Thoracic aorta (tissue), 2 donors: ENCODE measurements at places on chromosomes 4 and X.

DNA sequence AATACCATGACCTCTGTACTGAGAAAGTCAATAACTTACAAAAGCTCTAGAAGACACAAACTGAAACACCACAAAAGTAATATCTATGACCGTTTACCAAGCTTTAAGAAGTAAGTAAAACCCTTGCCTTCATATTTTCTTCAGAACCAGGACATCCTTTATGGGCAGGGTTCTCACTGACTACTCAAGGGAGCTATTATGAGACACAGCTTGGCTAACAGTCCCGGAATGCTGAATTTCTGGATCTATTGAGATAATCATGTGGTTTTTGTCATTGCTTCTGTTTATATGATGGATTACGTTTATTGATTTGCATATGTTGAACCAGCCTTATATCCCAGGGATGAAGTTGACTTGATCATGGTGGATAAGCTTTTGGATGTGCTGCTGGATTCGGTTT, 19.9 kb upstream of the CDS1 start:
- no peak for DNase-seq

- DNase-seq = no peak
Measured at GRCh38 chr4:78310007-78310739, 241.4 kb upstream of the ANXA3 start.

DNA sequence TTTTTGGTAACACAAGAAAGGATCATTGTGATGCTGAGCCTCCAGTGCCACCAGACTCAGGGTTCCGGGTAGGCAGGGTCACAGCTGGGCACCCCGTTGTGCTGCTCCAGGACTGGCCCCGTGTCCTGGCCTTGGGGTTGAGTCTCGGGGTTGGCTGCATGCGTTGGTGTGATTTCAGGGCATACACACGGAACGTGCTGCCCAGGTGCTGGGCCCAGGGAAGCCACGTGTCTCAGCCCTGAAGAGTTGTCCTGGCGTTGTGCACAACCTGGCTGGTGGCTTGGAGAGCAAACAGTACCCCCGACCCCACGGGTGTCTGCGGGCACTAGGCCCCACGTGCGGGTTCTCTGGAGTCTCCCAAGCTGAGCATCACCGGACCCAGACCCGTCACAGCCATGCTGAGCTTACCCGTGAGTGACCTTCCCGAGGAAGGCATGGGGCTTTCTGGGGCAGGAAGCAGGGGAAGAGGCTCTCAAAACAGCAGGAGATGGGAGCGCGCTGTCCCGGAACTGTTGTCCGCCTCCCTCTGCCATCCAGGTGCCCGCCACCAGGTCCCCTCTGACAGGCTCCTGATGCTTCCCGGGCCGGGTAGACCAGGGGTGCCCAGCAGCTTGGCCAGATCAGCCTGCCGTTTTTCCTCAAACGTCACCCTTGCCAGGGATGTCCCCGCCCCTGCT, 66.1 kb upstream of the ENPP6 start:
- DNase-seq = no peak

- DNase-seq = no peak
Measured at GRCh38 chrX:7485061-7485460, 337.1 kb upstream of the PUDP start.

GRCh38 chr4:134879019-134879418, 677.4 kb upstream of the PABPC4L start:
- DNase-seq = no peak

DNA sequence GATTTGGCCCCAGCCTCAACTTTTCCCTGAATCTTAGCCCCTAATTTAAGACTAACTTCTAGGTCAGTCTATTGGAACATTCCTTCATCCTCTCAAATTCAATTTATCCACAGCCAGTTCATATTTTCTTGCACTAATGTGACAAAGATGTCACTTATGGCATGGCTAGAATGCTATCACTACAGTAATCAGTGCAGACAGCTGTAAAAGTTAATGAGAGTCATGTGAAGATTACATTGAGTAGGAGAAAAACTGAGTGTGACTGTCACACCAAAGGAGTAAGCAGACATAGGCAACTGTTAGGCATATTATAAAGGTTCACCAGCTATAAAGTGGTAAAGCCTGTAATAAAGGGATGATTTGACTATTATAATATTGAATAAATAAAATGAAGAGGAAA, 42.6 kb downstream of the GABRG1 start:
- no peak for DNase-seq

- DNase-seq = no peak
Measured at GRCh38 chrX:133674726-133675470, 259.6 kb upstream of the GPC4 start.

- no peak for DNase-seq
Measured at GRCh38 chr4:1538941-1539772, 132.9 kb upstream of the NKX1-1 start.

GRCh38 chr4:88661739-88662138, 35.9 kb downstream of the NAP1L5 start:
- DNase-seq = no peak

DNA sequence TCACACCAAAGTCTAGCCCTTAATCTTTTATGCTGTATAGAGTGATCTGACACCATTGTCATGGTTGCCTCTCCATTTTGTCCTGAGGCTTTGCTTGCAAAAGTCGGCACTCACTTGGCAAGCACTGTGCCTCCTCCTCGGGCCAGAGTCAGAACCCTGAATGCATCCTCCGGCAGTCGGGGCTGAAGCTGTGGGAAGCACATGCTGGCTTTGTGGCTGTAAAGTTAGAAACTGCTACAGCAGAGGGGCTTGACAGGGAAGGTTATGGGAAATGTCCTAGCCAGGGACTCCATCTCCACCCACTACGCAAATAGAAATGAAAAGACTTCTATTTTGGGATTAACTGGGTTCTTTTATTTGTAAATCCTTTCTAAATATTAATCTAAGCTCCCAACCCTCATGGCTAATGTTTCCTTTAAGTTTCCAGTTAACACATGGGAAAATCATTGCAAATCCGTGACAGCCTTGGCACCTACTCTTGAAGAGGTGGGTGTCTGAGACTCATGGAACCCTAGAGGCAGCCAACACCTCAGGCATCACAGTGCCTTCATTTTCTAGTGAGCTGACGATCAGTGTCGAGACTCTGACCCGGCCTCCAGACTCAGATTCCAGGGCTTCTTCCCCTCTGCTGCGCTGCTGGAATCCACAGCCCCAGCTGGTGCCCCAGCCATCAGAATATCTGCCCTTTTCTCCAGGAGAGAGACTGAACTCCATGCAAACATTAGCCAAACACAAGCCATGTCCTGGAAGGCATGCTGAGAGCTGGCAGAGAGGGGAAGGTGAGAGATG, 7.9 kb upstream of the CLDN24 start:
- DNase-seq = no peak

DNA sequence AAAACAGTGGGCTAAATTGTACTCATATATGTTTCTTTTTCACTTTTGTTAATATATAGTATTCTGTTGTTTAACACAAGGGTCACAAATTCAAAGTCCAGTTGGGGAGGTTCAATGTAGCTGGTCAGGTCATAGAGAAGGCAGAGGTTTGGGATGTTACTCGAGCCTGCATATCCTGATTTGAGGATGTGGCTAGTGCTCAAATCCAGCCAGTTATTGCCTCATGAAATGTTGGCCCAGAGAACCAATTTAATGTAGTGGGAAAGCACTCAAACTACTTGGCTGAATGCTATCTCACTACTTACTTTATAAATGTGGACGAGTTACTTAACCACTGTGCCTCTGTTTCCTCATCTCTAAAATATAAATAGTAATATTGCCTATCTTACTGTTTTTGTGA, 12.5 kb downstream of the USO1 start:
- DNase-seq = no peak

- DNase-seq = no peak
Measured at GRCh38 chrX:110132450-110133114, 129.7 kb downstream of the TMEM164 start.

GRCh38 chrX:130563476-130563875, 161.7 kb downstream of the RBMX2 start:
- no peak for DNase-seq
